ENCODE measurements at places on chromosomes 7 and 10.

DNA sequence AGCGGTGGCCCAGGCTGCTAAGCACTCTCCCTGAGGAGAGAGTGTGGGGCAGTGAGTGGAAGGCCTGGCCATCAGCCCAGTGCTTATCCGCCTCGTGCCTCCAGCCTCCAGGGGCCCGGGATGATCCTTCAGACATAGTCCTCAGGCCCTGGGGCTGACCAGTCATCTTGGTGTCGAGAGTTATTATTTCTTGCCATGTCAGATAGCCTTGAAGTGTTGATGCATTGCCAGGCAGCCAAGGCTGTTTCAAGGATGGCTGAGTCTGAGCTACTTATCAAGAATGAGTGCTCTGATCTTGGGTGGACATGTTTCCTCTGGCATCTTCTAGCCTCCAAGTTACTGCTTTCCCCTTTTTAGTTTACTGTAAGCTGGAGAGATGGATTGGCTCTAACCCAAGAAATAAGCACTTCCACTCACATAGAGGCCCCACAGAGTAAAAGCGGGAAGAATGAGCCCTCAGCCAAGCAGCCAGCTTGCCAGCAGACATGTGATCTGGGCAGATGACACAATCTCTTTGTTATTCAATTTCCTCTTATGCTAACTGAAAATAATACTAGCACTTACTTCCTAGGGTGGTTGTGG is 136.5 kb upstream of the NAMPT start:
- DNase-seq, result peak; percentile 83

DNA sequence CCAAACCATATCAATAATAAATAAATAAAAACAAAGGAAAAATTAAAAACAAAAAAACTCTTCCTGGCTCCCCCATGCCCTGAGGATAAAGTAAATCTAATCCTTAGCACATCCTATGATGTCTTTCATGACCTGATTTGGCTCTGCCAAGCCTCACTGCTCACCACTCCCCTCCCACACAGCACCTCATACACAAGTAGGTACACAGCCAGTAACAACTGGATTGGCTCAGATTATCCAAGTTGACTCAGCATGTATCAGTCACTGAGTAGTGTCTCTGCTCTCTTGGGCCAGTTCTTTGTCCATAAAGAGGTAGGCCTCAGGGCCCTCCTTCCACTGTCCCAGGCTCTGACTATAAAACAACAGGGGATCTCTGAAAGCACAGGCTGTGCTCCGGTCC is 99.6 kb downstream of the STRA8 start:
- DNase-seq, result no peak

DNA sequence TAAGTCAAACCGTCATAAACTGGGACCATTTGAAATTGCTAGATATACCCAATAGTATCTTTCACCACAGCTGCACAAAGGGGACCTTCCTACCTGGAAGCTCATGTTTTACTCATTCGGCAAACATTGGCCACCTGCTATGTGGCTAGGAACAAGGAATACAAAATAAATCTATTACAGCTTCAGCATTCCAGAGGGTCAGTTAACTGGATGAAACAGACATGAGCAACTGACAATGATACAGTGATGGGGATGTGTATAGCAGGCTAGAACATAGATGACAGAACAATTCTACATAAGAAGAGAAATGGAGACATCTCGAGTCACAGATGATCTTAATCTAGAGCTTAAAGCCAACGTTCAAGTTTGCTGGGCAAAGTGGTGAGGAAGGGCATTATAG is 3.1 kb upstream of the SMURF1 start:
- no peak for DNase-seq

- DNase-seq, result peak; percentile 92
These were observed 2.1 kb downstream of the ADIRF start for GRCh38 chr10:86970162-86970981.

GRCh38 chr10:85926986-85927385 is 439.6 kb downstream of the GRID1 start:
- no peak for DNase-seq

GRCh38 chr10:126423732-126424491 is 35.6 kb upstream of the ADAM12 start:
- DNase-seq, result no peak

Data from left ventricle myocardium superior (tissue), 1 donor.